ENCODE measurements at places on chromosomes 3 and 15.
A peak's percentile ranks its signal among the peaks of the same experiment; 100 is the strongest.

- no peak for DNase-seq
Observed at GRCh38 chr15:70879401-70879800, 12.8 kb downstream of the THAP10 start.

GRCh38 chr3:87181551-87181950, 45.6 kb upstream of the CHMP2B start:
- DNase-seq = no peak

DNA sequence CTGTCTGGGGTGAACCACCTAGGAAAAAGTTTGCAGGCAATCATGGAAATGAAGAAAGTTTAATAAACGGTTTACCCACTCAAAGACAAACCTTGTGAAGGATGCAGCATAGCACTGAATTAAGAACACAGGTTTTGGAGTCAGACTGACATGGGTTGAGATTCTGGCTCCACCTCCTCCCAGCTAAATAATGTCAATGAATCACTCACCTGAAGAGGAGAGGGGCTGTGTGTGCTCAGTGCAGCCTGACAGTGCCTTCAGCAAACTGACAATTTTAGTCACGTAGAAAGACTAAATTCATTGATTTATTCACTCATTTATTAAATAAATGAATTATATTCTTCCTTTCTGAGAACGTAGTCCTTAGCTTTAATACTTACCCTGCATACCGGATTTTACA, 18.9 kb downstream of the NR1I2 start:
- DNase-seq = no peak

DNA sequence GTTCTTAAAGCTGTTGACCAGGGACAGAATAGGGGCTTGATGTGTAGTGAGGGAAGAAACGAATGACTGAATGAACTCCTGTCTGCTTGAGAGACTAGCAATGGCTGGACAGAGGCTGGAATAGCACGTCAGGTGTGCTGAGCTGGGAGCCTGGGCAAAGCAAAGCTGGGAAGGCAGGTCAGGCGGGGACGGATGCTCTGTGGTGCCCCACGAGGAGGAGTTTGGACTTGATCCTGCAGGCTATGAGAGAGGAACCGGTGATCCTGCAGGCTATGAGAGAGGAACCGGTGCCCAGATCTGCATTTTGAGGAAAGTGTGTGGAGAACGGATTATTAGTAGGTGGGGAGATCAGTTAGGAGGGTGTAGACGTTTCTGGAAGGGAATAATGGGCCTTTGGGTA, 31.3 kb upstream of the PSTPIP1 start:
- no peak for DNase-seq

DNA sequence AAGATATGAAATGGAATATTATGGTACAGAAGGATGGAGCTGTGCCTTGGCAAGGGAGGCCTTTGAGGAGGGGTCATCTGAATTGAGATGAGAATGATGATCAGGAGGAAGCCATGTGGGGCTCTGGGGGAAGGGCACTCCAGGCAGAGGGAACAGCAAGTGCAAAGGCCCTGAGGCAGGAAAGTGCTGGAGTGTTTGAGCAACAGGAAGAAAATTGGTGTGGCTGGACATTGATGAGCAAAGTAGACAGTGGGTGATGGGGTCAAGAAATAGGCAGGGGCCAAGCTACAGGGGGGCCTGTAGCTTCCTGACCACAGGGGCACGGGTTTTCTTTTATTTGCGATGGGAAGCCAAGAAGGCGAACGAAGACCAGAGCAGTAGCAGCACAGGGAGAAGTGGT, 3.3 kb upstream of the GP9 start:
- no peak for DNase-seq

- DNase-seq = no peak
Observed at GRCh38 chr3:44065311-44066094, 176.2 kb upstream of the TOPAZ1 start.

DNA sequence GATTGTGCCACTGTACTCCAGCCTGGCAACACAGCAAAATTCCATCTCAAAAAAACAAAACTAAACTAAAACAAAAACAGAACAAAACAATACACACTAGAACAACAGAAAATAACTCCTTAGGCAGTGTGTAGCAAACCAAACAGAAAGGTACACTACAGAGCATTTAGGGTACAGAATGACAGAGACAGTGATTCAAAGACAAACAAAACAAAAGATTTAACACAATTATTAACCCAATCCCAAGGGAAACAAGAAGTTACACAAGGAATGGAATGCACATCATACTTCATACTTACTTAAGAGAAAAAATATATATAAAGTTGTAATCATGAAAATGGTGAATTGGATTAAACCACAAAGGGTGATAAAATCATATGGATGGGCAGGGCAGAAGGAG, 12.9 kb downstream of the SLC25A20 start:
- DNase-seq = no peak

GRCh38 chr3:153615863-153616262, 453.8 kb downstream of the RAP2B start:
- DNase-seq = no peak

- no peak for DNase-seq
Observed at GRCh38 chr3:103126115-103126514, 691.3 kb downstream of the ZPLD1 start.

DNA sequence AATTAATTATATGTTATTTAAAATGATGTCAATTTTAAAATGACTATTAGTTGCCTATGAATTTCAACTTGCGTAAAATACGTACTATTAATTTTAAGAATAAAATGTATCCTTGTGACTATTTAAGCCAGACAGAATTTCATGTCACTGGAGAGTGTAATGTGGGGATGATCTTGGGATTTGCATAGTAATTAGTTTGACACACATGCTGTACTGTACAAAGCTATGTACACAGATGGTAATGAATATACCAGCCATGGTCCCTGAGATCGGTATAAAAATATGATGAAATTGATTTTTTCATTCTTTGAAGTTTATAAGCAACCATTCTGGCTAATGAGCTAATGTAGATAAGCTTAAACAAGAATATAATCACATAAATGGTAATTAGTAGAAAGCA, 134.4 kb upstream of the ROBO1 start:
- no peak for DNase-seq

GRCh38 chr3:148751461-148751860, 53.8 kb downstream of the AGTR1 start:
- DNase-seq = no peak

DNA sequence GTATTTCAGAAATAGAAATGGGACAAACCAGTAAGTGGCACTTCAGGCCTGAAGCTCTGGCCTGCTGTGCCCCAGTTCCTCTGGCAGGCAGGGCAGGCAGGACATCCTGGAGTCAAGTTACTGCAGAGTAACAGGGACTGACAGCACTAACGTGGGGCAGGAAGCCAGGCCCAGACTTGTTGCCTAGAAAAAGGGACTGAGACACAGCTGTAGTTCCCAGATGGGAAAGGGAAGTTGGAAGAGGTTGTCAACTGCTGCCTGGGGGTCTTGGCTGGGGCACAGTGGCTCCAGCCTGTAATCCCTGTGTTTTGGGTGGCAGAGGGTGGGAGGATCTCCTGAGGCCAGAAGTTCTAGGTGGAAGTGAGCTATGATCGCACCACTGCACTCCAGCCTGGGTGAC, 171.9 kb downstream of the FMN1 start:
- DNase-seq = peak; percentile 4

- no peak for DNase-seq
Observed at GRCh38 chr15:79154483-79155135, 64.0 kb upstream of the RASGRF1 start.

DNA sequence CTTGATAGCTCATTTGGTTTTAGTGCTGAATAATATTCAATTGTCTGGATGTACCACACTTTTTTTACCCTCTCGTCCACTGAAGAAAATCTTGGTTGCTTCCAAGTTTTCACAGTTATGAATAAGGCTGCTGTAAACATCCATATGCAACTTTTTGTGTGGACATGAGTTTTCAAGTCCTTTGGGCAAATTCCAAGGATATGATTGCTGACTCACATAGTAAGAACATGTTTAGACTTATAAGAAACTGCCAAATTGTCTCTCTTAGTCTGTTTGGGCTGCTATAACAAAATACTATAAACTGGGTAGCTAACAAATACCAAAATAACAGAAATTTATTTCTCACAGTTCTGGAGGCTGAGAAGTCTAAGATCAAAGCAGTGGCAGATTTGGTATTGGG, 59.5 kb upstream of the TNFSF10 start:
- no peak for DNase-seq

GRCh38 chr3:82133070-82133606, 371.7 kb upstream of the GBE1 start:
- DNase-seq = peak; percentile 62

GRCh38 chr3:130081351-130081881, at the start of gene ALG1L2:
Gene ALG1L2 (plus strand): TSS chr3:130081831. CDS start chr3:130082017, 186 bp downstream.
- DNase-seq = no peak

DNA sequence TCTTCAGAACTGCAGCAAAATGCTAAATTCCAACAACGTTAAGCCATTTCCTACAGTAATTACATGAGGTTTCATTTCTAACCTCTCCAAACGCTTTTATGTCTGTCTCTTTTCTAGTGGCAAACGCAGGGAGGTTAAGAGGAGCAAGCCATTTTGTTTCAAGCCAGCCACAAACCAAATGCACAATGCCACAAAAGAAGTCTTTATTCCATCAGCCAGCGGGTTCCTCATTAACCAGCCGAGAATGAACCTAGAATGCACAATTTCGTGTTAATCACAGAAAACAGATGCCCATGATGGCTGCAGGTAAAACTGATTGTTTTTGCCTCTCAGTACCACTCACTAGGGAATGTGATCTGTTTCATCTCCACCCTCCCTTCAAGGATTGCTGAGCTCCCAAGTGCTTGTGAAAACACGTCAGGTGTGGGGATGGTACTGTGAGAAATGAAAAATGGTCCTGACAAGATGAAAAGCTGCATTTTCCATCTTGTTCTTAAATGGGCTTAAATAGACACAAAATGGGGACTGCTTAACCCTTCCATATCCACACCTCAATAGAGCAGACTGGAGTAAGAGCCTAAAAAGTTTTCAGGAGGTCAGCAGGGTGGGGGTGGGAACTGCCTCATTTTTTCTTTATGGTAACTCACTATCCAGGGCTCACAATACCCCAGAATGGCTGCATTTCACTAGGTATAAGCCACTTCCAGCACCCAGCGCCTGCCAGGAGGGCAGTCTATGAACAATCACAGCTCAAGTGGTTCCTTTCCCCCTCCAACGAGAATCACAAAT, 277.1 kb downstream of the MAGI1 start:
- no peak for DNase-seq

DNA sequence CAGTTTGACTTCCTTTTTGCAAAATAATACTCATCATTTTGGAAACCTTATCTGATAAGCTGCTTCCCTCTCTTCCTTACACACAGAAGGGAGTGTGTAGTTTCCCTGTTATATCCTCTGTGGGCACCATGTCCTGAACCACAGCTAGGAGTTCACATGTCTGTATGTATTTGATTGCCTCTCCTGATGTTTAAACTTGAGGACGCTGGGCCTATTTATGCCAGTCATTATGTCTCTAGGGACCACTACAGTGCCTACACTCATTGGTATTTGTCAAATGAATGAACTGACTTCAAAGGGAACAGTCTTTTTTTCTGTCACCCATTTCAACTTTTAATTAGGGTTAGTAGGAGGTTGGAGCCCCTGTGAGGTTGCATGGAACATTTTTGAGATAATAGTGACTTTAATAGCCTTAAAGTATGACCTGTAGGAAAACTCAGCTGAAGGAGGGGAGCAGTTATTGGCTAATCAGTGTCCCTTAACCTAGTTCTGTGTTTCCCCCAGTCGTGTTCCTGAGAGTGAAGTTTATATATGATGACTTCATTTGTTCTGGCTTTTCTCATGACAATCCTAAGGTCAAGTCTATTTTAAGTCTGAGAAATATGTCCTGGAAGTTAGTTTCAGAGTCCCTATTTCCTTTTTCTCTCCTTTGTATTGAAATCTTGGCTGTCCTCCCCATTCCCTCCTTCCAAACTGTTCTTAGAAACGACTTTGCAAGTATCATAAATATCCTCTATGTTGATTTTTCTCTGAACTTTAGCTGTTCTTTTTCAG, 28.9 kb downstream of the PDE8A start:
- peak; percentile 77 for DNase-seq

GRCh38 chr3:7207125-7207524, 346.2 kb downstream of the GRM7 start:
- DNase-seq = no peak

DNA sequence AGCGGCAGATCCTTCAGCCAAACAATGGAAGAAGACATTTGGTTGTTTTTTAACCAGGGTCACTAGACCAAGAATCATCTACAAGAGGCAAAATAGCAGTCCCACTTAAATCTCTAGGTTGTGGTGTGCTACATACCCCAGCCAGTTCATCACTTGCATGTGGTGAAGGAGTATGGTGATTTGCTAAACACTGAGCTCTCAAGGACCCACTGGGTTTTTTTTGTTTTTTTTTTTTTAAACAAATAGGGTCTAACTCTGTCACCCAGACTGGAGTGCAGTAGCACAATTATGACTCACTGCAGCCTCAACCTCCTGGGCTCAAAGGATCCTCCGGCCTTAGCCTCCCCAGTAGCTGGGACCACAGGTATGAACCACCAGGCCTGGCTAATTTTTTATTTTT, 508.0 kb downstream of the FOXP1 start:
- no peak for DNase-seq

DNA sequence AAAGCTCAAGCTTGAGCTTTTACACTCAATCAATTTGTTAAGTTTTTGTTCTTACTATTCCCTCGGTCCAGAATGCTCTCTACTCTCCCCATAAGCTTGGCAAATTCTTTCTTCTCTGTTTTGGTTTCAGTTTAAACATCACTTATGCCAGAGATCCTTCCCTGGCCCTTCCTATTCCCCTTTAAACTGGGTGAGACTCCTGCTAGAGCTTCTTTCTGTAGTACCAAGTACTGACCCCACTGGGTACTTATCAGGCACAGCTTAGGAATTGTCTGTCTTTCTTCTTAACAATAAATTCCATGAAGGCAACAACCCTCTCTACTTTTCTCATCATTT, 76.7 kb upstream of the PHLDB2 start:
- DNase-seq = no peak

DNA sequence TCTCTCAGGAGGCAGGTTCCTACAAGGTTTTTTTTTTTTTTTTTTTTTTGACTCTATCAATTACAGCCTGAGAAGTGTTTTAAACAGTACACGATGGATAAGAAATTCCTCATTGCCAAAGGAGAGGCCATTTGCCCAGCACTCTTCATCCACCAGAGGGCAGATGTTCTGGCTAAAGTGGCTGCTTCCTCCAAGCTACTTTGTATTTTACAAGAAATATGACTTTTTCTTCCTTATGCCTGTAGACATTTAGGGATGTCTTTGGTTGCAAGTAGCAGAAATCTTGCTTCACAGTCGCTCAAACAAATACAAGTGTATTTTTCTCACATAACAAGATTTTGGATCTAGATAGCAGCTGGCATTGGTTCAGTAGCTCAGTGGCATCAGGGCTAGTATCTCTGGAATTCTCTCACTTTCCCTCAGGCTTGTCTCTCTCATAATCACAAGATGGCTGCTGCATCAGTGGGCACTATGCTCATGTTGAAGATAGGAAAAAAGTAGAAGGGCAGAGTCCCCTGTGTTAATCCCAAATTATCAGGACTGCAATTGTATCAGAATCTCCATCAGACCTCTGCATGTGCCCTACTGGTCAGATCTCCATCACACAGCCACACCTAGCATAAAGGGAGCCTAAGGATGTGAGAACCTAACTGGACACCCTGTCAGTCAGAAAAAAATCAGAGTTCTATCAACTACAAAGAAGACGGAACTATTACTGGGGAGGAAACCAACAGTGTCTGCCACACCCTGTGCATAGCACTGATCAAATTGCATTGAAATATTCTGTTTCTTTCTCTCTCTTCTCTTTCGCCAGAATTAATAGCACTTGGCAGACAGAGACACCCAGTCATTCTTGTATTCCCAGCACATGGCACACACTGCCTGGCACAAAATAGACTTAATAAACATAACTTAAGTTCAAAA, 138.9 kb upstream of the COL8A1 start:
- peak; percentile 31 for DNase-seq

Measured in KBM-7 (cell line).